Panc1 (cell line): ENCODE measurements at places on chromosomes 1 and 21. TPM values are rescaled to one million over a fixed set of nuclear protein-coding genes. Genes with fewer than 3 reads are reported as not detected.

KRTAP13-1 gene
- not detected for total RNA-seq

SERTAD4 gene
- total RNA-seq: 0.31 TPM

BRINP3 gene
- 1.0 TPM for total RNA-seq

ATP6V1G3 gene
- not detected for total RNA-seq

GJA8 gene
- not detected for total RNA-seq

PLA2G5 gene
- not detected for total RNA-seq

KRTAP27-1 gene
- not detected for total RNA-seq

IRF6 gene
- 0.64 TPM for total RNA-seq

ANKRD65 gene
- 1.9 TPM for total RNA-seq

TRIM17 gene
- total RNA-seq: 1.2 TPM

CACNA1E gene
- not detected for total RNA-seq

VSIG8 gene
- total RNA-seq: not detected

SAMSN1 gene
- total RNA-seq: 0.44 TPM

AVPR1B gene
- not detected for total RNA-seq

ANGPTL7 gene
- not detected for total RNA-seq

BGLAP gene
- total RNA-seq: 0.67 TPM

PADI3 gene
- 3.4 TPM for total RNA-seq

MCOLN3 gene
- total RNA-seq: 14.2 TPM

LCE3D gene
- total RNA-seq: not detected

S100A12 gene
- total RNA-seq: not detected
